ENCODE measurements at places on chromosomes 7 and 10.

DNA sequence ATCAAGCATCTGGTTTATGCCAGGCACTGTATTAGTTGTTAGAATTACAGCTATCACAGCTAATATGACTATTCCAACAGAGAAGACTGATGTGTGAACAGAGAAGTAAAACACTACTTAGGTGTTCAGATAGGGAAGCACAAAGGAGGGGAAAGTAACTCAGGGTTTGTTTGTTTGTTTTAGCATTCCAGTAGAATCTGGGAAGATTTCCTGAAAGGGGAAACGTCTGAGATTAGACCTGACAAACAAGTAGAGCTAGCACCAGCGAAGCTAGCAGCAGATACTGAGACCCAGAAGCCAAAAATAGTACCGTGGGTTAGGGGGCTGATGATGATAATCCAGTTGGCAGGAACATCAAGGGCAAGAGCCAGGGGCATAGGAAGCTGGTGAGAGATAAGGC, 28.8 kb upstream of the KLHL7 start:
- no peak for DNase-seq

DNA sequence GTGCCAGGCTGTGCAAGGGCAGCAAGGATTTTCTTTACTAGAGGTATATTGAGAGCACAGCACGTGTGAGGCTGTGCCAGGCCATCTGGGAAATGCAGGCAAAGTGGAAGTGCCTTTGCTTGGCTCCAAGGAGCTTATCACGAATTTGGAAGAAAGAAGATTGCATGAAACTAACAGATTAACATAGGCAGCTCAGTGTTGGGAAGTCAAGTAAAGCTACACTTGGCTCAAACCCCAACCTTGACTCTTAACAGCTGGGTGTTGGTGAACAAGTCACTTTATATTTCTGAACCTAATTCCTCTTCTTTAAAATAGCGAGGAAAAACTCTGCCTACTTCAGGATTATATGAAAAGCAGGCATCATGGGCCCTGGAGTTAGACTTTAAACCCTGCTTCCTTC, 105.2 kb downstream of the PLCE1 start:
- no peak for DNase-seq

- DNase-seq, result no peak
These were observed 249.7 kb upstream of the PITRM1 start for GRCh38 chr10:3422282-3422681.

DNA sequence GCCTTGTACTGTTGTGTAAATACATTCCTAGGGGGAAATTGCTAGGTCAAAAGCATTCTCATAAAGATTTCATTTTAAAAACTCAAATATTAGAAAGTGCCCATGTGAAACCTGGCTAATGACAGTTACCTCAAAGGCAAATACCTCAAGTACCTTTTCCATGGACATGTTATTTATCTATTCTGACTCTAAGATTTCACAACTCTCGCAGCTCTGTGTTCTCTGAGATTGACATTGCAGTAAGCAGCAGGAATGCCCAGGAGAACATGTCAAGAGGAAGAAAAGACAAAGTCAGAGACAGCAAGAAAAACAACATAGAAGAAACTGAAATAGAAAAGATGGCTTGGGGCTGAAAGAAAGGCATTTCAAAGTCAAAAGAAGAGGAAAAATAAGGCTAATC, 187.4 kb downstream of the CYP26A1 start:
- no peak for DNase-seq

GRCh38 chr7:144513334-144513733, 109.8 kb upstream of the NOBOX start:
- DNase-seq, result no peak

DNA sequence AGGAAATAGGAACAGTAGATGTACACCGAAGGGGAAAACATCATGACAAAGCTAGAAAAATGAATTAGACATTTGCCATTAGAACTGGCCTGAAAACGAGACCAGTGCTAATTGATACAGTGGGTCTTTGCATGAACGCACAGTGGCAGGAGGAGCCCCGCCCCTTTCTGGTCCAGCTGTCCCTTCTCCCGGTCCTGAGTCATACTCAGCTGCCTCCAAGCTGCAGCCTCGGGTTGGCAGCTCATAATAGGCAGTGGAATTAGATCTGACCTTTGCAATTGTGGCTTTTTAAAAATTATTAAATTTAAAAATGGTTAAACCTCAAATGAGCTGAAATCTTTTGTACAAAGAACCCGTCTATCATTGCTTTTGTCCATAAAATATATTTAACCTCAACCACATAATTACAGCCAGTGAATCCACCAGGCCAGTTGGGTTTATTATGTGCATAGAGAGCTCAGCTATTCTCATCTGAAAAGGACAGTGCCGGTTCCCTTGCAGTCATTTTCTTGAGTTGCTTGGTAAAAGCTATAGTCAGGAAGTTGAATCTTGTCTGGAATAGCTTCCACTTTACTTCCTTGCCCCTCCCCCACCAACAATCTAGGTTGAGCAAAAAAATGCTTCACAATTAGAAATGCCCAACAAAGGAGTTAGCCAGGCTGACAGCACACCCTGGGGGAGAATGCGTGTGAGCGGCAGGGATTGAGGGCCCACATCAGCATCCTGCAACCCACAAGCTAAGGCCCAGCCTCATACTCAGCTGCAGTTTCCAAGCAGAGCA, 147.1 kb downstream of the BUB3 start:
- no peak for DNase-seq

DNA sequence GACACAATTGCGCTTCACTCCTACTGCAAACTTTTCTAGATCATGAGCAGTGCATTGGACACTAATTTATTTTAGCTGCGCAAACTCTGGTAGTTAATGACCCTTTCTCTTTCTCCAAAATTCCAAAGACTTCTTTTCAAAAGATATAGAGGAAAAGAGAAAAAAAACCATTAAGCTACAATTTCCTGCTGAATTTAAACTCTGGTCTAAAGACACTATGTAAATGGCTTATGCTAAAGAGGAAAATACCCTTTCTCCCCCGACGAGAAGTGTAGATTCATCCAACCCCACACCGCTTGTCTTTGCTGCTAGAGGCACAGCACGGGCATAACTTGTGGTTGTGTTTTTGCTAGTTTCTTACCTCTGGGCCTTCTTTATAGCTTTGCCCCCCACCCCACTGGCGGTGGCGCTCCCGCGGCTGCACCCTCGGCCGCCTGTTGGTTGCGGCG, 84.1 kb downstream of the SNX10 start:
- no peak for DNase-seq

DNA sequence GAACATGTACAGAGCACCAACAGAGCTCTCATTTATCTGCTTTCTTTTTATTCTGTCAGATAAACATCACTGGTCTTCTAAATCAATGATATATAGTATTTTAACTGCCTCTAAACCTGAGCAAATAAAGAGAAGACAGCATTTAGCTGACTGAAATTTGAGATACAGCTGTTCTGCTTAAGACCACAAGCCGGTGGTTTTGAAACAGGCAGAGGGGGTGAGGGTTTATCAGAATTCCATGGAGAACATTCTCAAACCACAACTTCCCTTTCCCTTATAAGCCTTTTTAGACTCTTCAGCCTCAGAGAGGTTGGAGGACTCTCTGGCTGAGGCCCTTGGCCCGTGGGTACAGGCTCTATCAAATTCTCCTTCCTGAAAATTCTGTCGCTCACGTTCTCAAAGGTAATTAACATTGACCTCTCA, 87.4 kb upstream of the RSU1 start:
- peak; percentile 94 for DNase-seq

DNA sequence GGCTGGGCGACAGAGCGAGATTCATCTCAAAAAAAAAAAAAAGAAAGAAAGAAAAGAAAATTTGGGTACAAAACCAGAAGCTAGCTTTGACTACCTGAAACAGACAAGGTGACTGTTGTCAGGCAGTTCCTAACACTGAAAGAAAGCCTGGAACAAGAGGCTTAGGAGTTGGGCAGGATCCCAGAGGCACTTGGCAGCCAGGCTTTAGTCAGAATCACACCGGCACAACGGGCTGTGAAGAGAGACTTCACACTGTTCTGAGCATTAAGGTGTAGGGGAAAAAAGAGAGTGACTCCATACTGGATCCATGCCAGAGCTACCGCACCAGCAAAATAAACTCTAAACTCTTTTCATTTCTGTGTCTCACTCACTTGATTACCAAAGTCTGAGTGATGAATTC, 130.8 kb downstream of the ZNF467 start:
- DNase-seq, result no peak

DNA sequence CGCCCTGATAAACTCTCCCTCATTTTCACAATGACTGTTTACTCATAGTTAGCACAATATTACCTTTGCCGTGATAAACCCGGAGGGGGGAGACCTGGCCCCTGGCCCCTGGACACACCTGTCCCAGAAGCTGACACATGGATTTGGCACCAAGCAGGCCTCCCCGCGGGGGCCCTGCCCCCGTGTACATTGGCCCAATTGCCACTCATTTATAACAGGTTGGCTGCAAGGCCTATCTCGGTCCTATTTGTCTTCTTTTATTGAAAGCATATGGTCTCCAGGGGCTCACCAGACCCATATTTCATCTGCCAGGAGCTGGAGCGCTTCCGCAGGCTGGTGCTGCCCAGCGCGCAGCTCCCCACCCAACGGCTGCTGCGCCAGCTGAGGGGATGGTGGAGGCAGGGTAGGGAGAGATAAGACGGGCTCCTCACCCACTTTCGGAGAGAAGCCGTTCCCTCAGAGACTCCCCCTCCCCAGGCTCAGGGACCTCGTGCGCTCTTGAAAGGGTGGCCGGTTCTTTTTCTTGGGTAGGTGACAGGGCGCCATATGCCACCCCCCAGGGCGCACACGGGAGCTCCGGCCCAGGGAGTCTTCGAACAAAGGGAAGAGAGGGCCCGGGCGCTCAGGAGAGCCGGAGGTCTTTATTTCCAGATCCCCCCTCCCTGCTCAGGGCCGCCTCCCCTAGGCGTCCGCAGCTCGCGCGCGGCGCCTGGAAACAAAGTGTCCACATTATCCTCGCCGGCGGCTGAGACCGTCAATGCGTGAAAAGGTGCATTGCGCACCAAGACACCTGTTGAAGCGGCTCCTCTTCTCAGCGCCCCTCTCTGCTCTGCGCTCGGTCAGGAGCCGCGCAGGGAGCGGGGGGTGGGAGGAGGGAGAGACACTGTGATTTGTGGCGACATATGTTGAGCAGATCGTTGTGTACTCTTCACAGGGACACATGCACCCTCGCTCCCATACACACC, 4.3 kb upstream of the NEUROG3 start:
- DNase-seq, result no peak

DNA sequence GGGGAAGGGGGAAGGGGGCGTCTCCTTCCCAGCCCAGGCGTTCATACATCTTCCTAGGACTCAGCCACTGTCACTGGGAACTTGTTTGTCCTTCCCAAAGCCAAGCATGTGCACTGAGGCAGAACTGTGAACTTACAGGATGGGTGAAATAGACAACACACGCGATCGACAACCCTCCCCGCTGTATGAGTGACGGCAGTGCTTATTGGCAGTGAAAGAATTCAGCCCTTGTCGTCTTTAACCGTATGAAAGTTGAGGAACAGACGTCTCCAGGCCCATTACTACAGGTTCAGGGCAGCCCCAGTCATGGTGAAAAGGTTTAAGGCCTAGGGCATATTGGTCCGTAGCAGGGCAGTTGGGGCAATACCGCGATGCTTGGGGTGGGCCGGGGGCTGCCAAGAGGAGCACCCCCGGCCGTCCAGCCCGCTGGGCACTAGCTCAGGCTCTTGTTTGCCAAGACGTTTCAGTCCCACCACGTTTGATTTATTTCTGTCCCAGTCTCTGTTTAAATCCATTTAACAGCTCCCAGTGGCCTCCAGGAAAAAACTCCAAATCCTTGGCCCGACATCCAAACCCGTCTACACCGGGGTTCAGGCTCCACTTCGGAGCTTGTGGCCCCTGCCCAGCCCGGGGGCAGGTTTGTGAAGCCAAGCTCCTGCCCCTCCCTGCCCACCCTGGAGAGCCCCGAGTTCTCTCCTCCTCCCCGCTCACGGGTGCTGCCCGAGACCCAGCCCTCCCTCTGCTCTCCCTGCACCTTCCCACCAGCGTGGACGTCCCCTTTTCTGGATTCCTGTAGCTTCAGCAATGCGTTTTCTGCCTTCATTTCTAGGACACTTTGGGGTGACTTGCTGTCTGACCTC, 159.8 kb downstream of the DNAJB6 start:
- no peak for DNase-seq

DNA sequence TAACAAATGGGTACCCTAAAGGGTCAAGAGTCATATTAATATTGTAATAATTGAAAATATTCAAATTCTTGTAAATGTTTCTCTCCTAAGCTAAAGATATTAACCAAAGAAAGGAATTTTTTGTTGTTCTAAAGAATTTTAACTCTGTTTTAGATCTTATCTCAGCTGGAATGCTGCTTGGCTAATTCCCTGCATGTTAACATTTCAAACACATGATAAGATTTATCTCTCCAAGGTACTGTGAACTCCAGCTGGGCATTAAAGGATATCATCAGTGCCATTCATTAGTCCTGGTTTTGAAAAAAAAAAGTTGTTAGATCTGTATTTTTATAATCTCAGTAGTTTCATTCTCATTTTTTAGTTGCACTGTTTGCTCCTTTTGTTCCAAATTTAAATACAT, 76.9 kb downstream of the MAPK8 start:
- no peak for DNase-seq

DNA sequence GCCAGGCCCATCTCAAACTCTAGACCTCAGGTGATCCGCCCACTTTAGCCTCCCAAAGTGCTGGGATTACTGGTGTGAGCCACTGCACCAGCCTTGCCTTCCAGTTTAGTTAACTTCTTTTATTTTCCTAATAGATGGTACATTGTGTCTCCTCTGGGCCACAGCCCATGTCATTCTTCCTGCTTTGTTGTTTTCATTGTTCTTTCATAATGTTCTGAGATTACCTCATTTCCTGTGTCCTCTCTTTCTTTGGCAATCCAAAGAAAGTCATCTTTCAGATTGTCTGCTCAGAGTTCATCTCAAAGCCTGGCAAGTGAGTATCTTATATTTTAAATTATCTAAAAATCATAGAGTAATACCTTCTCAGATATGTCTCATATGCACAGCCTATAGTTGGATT, at the start of gene OLAH:
Gene OLAH (plus strand): TSS at position 270 of the 400 bp plus-strand sequence. CDS start 3,346 bp downstream, outside the sequence.
- no peak for DNase-seq

DNA sequence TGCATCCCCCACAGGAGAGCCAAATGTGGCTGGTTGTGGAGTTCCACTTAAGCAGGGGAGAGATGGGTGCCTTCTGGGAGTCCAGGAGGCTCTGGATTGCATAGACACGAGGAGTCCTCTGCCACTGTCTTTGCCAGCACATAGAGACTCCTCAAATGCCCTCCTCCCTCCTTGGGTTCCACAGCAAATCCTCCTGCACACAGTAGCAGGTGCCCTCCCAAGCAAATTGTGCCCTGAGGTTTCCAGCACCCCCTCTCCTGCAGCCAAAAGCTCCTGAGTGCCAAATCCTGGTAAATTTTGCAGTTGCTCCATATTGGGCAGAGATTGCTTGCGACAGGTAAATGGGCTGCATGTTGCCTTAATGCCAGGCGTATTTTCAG, 5.8 kb downstream of the EVX1 start:
- DNase-seq, result no peak

- DNase-seq, result no peak
These were observed 9.0 kb upstream of the RSBN1L start for GRCh38 chr7:77687100-77687746.
